ENCODE measurements at places on chromosomes 11 and 22.

DNA sequence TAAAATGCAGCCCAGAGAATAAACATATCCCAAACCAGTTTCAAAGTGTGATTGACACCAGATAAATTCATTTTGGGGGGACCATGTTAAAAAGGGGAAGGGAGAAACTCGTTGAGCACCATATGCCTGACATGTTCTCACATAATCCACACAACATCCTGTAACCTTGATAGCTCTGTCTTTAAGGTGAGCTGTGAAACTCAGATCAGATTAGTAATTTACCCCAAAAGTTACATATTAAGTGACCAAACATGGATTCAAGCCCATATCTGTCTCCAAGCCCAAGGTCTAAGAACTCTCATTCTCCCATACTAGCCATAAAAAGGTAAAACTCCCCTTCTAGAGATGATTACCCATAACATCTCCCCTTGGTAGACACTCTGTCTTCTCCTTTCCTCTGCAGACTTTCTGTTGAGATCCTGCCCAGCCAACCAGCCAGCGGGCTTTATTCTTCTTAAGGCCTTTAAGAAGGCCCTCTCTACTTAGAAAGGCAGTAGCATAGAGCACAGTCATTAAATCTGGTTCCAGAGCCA, 150.7 kb downstream of the CCDC34 start:
- no peak for DNase-seq

DNA sequence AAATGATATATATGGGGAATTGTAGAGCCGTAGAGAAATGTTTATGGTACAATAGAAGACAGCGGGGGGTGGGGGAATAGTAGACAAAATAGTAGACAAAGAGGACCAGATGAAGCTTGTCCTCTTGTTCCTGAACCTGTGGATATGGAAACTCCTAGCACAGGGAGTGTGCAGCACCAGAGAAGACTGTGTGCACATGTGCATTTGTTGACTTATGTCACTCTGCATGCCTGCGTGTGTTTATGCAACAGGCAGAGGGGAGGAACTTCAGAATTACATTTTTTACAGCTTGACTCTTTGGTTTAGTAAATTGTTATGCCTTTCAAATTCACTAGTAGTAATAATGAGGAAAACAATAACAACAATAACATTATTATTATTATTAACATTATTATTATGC, 36.0 kb downstream of the TENM4 start:
- DNase-seq: no peak

- DNase-seq: no peak
These were observed 11.6 kb downstream of the SREBF2 start for GRCh38 chr22:41844513-41844912.

- DNase-seq: no peak
These were observed 16.9 kb downstream of the TSPAN4 start for GRCh38 chr11:859394-860131.

DNA sequence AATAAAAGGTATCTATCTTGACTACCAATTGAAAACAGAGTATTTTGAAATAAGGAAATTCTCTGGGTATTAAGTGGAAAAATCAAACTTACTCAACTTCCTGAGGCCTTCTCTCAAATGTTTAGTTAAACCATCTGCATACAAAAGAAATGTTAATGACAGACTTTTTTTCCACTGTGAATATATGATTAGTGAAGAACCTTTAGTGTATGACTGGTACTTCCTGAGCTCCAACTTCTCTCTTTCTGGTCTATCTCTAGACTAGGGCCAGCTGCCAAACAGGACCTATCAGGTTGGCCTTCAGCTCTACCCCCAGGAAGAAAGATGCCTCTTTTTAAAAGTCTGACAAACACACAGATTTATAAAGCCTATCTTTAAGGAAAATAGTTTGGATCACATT, 68.8 kb upstream of the SCUBE2 start:
- no peak for DNase-seq

- DNase-seq: no peak
These were observed 5.4 kb downstream of the TBC1D10C start for GRCh38 chr11:67409261-67409666.

DNA sequence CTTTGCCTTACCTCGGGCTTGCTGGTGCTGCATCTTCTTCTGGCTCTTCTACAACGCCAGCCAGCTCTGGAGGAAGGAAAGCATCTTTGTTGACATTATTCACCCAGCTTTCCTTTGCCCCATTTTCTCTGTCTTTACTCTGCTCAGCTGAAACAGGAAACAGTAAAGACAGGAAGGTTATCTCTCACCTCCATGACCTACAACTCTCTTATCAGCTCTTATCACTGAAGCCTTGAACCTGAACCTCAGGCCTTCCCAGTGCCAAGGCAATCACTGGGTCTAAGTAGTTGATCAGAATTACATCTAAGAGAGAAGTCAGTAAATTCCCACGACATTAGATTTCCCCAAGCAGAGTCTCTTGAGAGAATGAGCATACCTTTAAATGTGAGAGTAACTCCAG, 59.6 kb upstream of the CCDC89 start:
- no peak for DNase-seq

GRCh38 chr11:122556605-122557004, 98.9 kb upstream of the UBASH3B start:
- DNase-seq: no peak

GRCh38 chr11:40230821-40231220, 1228.6 kb downstream of the LRRC4C start:
- no peak for DNase-seq

GRCh38 chr11:84648471-84648870, 978.7 kb downstream of the DLG2 start:
- DNase-seq: no peak

- no peak for DNase-seq
These were observed 20.8 kb upstream of the SNX19 start for GRCh38 chr11:130937051-130937450.
